Upper lobe of left lung (tissue), 6 donors: ENCODE measurements at places on chromosomes 4 and X.

GRCh38 chr4:4269331-4269731, 20.6 kb downstream of the LYAR start:
- DNase-seq, result no peak

GRCh38 chr4:101172369-101172768, 175.0 kb downstream of the PPP3CA start:
- no peak for DNase-seq

GRCh38 chr4:33116871-33117270, 2396.7 kb downstream of the PCDH7 start:
- DNase-seq, result no peak

DNA sequence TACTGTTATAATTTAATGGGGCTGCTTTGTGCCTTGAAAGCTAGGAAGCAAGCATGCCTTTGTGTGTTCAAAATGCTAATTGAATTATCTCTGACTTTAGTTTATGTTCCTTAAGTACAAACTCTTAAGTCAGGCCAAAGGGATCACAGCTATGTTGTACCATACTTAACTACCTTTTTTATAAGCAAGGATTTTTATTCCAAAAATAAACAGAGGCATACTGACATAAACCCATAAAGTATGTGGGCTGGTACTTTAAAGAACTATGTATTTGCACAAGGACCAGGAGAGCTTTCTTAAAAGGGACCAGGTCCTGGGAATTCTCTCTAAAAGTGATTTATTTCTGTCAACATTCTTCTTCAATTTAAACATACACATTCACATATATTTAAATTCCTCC, 57.8 kb upstream of the HCCS start:
- no peak for DNase-seq

GRCh38 chr4:124641715-124642381, 70.7 kb downstream of the ANKRD50 start:
- no peak for DNase-seq

DNA sequence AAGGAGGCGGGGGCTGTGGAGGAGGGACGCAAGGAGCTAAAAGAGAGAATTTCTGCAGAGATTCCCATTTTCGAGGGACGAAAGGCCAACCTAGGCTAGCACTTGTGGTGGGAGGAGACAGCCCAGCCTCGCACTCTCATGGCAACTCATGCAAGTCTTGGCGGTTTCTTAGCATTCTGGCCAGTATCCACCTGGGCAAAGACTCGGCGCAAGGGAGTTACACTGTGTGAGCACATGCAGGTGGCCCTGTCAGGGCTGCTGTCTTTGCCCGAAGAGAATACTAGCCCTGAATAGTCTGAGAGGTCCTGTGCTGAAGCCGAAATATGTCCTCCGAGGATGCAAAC, 15.5 kb downstream of the MCF2 start:
- DNase-seq, result no peak

DNA sequence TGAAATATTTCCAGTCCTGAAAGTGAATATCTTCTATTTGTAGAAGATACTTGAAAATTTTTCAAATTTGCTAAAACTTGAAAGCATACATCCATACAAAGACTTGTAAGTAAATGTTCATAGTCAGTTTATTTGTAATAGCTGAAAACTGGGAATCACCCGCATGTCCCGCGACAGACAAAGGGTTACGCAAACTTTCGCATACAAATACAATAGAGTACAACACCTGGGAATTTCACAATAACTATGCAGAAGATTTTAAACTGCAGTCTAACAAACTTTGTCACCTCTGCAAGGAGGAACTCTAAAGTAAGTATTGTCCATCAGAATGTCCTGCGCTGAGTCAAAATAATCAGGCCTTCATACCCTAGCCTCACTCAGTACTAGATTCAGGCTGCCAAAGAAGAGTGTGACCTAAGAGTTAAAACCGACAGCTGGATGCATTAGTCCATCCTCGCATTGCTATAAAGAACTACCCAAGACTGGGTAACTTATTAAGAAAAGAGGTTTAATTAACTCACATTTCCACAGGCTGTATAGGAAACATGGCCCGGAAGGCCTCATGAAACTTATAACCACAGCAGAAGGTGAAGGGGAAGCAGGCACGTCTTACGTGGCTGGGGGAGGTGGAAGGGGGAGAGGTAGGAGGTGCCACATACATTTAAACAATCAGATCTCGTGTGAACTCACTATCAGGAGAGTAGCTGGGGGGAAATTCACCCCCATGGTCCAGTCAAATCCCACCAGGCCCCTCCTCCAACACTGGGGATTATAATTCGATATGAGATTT, 60.4 kb downstream of the MMRN1 start:
- DNase-seq, result no peak

DNA sequence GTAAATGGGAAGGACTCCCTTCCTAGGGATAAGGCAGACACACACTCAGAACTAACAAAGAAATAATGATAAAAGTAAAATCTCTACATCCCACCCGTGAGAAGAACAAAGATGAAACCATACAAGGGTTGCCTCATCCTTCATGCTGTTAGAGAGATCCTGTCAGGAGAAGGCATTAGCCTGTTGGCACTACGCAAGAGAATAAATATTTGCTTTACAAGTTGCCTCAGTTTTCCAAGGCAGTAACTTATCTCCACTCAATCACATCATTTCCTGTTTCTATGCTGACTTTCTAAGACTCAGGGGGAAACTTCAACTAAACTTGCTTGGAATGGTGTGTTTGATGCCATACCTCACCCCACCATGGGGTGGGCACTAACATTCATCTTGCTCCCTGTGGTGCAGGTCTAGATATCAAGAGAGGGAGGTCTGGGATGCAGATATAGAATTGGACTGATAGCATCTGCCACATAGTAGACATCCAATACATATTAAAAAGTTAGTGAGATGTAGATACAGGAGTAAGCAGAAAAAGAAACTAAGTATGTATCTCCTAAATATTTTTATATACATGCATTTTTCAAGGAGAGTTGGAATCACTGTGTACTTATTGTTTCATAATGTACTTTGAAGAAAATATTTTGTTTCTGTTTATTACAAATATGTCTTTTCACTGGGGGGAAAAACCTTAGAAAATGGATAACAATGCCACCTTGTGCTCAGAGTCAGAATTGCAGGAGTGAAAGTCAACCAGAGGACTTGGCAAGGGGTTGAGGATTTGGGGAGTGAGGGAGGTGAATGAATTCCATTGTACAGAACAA, 57.2 kb upstream of the BEX4 start:
- DNase-seq, result no peak

GRCh38 chr4:145035494-145036136, 62.4 kb downstream of the ANAPC10 start:
- DNase-seq, result no peak

DNA sequence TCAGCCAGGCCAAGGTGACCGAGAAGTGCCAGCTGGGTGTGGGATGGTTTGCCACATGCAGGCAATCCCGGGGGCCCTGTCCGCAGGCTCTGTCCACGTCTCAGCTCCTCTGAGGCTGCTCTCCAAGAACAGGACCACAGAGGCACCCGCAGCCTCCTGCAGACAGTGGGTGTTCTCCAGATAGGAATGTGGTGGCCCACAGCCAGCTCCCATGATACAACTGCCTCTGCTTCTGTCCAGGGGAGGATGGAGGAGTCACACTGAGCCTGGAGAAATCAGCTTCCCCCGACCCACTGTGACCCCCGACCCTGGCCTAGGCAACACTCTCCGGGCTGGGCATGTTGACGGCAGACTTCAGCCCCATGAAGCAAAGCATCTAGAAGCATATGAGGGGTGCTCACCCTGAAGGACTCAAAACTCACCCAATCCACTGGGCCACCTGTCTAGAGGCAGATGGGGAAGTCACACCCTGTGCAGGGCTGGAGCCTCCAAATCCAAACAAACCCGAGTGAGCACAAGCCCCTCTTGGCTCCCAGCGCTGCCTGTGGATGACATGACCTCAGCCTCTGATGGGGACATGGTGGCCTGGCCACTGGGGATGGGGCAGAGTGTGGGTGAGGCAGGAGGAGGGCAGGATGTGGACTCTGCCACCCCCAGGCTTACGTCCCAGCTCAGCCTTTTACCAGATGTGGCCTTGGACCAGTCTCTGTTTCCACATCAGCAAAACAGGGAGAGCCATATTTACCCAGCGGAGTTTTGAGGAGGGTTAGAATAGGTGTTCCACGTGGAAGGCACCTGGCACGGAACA, 102.3 kb downstream of the PSAPL1 start:
- DNase-seq, result no peak

DNA sequence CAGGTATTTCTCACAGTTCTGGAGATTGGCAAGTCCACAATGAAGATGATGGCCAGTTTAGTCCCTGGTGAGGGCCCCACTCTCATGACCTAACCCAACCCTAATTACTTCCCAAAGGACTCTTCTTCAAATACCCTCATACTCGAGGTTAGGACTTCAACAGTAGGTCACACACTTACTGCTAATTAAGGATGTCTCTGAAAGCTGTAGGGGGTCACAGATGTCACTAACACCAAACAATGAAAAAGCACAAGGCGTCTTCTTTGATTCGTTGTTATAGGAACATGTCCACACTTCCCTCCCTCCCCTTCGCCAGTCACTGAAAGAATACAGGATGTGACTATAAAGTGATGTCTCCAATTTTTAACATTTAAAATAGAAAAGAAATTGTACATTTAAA, 309.7 kb downstream of the PACRGL start:
- DNase-seq, result no peak

- DNase-seq, result no peak
Measured at GRCh38 chr4:176358083-176358469, 38.3 kb downstream of the SPCS3 start.
